ENCODE measurements at places on chromosomes 1 and 21.
A peak's percentile ranks its signal among the peaks of the same experiment; 100 is the strongest.

- no peak for DNase-seq
These were observed 186.1 kb upstream of the CAMK1G start for GRCh38 chr1:209397371-209397770.

- DNase-seq, result no peak
These were observed 41.9 kb upstream of the LRP8 start for GRCh38 chr1:53369761-53370160.

GRCh38 chr21:36117286-36117741 lies 17.6 kb upstream of the CBR3 start:
- DNase-seq, result no peak

- DNase-seq, result no peak
These were observed 66.4 kb upstream of the PDE9A start for GRCh38 chr21:42587036-42587435.

GRCh38 chr1:115506924-115507589 lies 134.7 kb upstream of the VANGL1 start:
- DNase-seq, result peak; percentile 30

DNA sequence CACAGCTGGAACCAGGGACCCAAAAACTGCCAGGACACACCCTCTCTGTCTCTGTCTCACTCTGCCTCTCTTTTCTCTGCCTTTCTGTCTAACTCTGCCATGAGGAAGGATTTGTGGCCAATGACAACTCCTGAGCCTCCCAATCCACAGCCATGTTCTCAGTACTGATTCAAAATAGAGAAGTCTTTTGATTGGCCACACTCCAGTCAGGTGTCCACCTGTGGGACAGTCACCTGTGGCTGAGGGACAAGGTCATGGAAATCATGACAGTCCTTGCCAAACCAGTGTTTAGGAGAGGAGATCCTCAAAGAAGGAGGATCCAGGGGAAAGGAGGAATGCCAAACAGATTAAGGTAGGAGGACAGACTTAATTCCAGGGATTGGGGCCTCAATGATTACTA lies 15.8 kb downstream of the TINAGL1 start:
- DNase-seq, result no peak

DNA sequence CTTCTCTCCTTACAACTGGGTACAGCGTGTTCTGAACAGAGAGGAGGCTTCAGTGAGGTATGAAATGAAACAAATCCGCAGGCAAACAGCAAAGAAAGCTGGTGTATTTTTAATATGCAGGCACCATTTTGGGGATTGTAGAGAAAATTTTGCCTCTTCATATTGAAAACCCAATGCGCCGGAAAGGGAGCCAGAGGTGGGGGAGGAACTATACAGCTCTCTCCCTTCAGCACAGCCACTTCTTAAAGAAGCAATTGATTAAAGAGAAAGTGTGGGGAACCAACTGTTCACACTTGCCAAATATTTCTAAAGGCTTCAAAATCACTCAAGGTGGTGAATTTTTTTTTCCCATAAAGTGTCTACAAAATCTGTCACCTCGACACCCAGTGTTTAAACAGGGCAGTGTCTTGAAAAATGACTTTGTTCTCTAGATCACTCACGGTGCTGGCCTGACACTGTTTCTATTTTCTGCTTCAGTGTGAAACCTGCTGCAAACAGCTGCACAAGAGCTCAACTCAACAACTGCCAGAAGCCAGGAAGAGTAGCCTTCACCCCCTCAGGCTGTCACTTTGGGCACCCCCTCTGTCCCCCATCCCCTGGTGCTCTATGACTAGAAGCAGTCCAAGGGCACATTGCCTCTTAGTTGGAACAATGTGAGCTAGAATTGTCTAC lies 123.8 kb upstream of the CTTNBP2NL start:
- no peak for DNase-seq

- DNase-seq, result peak; percentile 77
These were observed at the start of gene NTRK1 for GRCh38 chr1:156860628-156861423. Gene NTRK1 (plus strand): TSS chr1:156860865. CDS start chr1:156860935, 70 bp downstream.

- DNase-seq, result no peak
These were observed 5.2 kb downstream of the NPL start for GRCh38 chr1:182794676-182795201.

- DNase-seq, result no peak
These were observed 414.0 kb upstream of the KAZN start for GRCh38 chr1:14184454-14184853.

GRCh38 chr21:45548711-45549491 lies 6.7 kb upstream of the SLC19A1 start:
- no peak for DNase-seq

DNA sequence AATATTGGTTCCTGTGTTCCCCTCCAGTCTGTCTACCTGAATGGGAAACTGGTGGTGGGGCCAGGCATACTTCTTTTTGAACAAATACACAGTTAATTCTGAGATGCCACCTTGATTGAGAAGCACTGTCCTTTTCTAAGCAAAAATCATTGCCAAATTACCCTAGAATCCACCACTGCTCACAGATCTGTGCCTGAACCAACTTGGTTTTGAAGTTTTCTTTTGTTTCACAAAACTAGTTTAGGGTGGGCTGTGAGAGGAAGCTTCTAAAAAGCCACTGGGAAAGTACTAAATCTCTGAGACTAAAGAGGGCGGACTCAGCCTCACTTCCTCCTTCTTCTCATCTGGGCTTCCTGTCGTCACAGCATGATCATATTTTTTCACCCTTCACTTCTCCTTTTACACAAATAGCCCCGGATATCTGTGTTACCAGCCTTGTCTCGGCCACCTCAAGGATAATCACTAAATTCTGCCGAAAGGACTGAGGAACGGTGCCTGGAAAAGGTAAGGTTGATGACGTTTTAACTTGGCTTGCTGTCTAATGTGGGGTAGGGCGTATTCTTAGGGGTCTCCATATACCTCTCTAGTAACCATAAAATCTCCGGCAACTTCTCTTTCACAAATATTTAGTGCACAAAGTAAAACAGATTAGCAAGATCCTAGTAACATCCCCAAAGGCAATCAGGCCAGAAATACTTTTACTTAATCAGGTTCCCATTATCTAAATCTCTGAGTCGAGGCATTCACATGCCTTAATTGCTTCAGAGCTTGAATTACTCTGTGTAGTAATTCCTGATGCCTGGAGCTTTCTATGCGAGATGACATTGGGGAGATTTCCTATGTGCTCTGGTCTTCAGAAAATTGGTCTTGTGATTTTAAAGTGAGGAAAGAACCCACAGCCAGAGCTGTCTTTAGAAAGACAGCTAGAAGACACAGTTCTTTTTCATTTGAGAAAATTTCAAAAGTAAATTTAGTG lies at the start of gene CD53:
CD53 (plus strand) TSS at position 404 of the 976 bp plus-strand sequence. CDS start 18,261 bp downstream, outside the sequence.
- DNase-seq, result peak; percentile 92
